ENCODE measurements at places on chromosomes 6 and 20.

GRCh38 chr6:148771212-148771601 is 24.4 kb downstream of the UST start:
- DNase-seq: no peak

DNA sequence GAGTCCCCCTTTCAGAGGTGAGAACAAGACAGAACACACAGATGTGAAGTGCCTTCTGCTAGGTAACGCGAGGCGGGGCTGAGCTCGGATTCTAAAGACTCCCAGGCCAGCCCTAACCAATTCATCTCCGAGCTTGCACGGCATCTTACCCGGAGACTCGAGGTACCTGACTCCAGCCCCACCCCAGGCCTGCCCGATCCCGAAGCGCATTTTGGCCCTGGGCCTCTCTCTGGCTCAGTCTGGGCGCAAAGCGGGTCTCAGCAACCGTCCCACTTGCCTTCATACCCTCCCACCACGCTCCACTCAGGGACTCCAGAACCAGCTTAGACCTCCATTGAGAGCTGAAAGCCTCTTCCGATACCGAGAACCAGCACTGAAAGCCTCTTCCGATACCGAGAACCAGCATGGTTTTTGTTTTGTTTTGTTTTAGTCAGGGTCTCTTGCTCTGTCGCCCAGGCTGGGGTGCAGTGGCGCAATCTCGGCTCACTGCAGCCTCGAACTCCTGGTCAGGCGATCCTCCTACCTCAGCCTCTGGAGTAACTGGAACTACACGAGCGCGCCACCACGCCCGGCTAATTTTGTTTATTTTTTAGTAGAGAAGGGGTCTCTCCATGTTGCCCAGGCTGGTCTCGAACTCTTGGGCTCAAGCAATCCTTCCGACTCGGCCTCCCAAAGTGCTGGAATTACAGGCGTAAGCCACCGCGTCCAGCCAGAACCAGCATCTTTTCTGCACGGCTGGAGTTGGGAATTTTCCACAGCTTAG is 557 bp upstream of the DYNLRB1 start:
- DNase-seq: peak; percentile 29

GRCh38 chr6:13380761-13381160 is 52.4 kb upstream of the TBC1D7 start:
- no peak for DNase-seq

GRCh38 chr6:17621003-17621402 is 20.9 kb downstream of the FAM8A1 start:
- no peak for DNase-seq

DNA sequence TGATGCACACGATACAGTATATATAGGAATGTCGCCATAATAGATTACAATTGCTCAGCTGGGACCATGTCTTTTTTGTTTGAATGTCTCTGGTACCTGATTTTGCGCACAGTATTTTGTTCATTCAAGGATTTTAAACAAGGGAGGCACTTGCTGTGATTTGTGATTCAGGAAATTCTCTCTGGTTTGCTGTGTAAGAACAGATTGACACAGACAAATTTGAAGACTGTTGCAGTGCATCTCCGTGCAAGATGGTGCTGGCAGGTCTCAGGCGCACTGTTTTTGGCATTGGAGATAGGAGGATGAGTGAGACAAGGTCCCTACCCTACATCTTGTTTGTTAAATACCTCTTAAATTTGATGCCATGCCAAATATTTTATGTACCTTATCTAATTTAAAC is 2.5 kb downstream of the MAPRE1 start:
- DNase-seq: no peak

GRCh38 chr6:142938510-142938909 is 6.5 kb downstream of the HIVEP2 start:
- no peak for DNase-seq

- no peak for DNase-seq
Observed at GRCh38 chr6:106086814-106087175, 659 bp downstream of the PRDM1 start.

DNA sequence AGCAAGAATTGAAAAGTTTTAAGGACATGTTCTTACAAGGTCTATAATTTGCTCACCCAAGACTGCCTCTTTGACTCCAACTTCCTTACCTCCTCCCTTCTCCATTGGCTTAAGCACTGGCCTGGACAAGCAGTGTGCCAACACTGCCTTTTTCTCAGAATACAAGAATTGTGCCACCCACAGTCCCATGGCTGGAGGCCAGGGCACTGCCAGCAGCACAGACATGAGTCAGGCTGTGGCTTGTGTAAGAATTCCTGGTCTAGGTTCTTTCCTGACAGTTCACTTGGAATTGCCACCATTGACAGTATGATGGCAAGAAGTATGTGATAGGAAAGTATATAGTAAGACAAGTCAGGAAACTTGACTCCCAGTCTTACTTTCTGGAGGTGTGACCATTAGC is 202.7 kb upstream of the MARCKS start:
- no peak for DNase-seq

DNA sequence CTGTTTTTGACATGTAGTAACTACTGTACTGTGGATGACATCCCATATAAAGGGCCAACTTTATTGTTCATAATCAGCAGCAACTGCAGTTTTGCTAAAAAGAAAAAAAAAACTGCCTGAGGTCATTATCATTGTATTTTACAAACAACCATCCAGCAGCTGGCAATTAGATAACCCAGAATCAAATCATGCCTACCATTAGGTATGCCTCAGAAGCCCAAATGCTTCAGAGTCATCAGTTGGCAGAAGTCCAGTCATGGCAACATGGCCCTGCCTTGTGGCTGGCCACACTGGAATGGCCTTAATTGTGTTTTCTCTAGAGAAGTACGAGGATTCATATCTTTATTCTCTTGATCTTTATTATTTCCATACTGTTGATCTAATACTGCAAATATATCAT is 462.4 kb upstream of the NRSN1 start:
- DNase-seq: no peak

DNA sequence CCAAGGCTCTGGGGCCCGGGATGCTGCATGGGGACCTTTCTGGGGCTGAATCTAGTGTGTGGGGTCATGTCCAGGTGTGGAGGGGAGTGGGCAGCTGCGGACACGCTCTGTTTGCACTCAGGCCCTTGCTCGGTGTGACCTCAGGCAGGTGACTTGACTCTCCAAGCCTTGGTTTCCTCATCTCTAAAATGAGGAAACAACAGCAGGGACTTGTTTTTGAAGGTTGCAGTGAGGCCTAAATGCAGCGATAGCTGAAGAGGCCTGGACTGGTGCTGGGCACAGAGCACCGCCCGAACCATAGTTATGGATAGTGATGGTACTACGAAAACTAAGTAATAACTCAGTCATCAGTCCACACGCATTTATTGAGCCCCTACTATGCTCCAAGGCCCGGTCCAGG is 91.8 kb downstream of the NOL4L start:
- DNase-seq: no peak

- DNase-seq: no peak
Observed at GRCh38 chr6:77019081-77019480, 444.2 kb downstream of the HTR1B start.

DNA sequence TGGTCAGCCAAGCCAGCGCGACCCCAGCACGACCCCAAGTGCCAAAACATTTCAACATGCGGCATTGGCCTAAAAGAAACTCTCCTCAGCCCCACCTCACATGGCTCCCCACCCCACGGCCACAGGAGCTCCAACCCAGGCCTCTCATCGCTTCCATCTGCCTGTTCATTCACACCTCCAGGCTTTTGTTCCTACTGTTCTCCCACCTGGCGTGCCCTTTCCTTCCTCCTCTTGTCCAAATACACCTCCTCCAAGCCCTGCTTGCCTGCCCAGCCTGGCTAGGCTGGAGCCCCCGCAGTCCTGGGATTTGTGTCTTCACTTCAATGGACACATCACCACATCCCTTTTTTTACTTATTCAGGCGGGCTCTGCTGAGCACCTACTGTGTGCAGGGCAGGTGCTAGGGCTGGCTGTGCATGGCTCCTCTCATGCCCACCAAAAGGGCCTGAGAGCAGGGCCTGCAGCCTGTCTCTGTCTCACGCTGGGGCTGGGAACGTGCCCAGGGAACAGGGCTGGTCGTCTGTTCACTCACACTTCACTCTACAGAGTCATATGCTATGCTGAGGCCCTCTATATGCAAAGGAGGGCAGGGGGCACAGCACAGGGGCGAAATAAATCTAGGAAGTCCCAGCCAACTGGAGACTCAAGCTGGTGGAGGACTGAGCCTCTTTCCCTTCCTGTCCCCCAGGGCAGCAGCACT is 61.1 kb downstream of the GRM4 start:
- no peak for DNase-seq

GRCh38 chr6:112022749-112023148 is 31.2 kb upstream of the CCN6 start:
- no peak for DNase-seq

DNA sequence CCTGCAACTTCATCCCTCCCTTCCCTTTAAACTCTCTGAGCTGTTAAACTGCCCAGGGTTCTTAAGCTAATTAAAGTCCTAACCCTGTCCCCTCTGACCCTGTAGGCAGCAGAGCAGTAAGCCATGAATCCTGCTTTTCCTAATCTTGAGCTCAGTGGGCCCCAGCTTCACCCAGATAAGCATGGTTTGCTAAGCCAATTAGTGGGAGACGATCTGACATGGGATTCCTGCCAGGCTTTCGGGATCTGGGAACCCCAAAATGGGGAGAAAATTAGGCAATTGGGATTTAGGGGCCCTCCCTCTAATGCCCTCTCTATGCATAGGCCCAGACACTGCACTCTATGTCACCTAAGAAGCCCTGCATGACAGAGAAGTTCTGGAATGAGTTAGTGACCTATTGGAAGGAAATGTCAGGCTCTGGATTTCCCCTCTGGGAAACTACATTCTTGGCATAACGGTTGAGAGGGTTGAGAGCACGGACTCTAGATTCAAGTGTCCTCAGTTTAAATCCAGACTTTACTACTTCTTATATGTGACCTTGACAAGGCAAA is 4.6 kb downstream of the XKR7 start:
- no peak for DNase-seq

All from stimulated activated CD8-positive, alpha-beta memory T cell treated with anti-CD3 and anti-CD28 coated beads, Interleukin-15, amount 100 ng/mL, for 24 hours (primary cell).